Skin of body (tissue), 3 donors: ENCODE measurements at places on chromosomes 4 and X.

GRCh38 chrX:39893417-39894338, 204.1 kb downstream of the BCOR start:
- DNase-seq = no peak

DNA sequence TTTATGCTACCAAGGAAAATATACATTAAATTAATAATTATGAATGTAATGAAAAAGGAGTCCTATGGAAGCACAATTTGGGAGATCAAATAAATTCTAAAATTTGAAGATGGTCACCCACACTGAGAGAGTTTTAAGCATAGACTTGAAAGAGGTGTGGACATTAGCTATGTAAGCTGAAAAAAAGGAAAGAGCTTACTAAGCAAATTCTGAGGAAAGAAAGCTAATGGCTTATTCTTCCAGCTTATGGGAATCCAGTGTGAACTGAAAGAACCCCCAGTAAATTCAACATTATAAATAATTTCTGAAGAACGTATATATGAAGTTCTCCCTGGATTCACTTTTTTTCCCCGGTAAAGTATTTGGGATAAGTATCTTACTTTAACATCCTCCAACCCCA, 78.2 kb upstream of the GUCY1A1 start:
- DNase-seq = no peak

- DNase-seq = no peak
Observed at GRCh38 chr4:26061248-26061986, 147.4 kb downstream of the SMIM20 start.

- DNase-seq = no peak
Observed at GRCh38 chr4:40201898-40202297, 5.1 kb downstream of the RHOH start.

- DNase-seq = no peak
Observed at GRCh38 chrX:118631586-118631985, 95.8 kb upstream of the IL13RA1 start.

DNA sequence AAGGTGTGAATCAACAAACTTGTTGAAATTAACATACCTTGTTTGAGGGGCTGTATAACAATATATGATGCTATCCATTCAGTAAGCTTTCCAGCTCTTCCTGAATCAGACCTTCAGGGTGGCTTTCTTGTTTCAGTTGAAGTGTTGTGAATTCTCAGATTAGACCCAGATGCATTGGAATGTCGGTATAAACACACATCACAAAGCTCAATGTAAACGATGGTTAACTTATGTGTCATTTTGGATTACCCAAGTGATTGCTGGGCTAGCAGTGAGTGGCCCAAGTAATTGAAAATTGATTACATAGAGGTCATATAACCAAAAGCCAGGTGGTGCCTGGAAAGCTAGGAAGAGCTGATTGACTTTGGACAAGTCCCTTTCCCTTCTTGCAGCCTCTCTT, 115.0 kb downstream of the SHROOM4 start:
- no peak for DNase-seq

GRCh38 chr4:97252615-97253154, 890.6 kb downstream of the STPG2 start:
- no peak for DNase-seq

- no peak for DNase-seq
Observed at GRCh38 chrX:68930542-68931317, 101.9 kb downstream of the EFNB1 start.

GRCh38 chrX:151419782-151420181, 22.8 kb downstream of the VMA21 start:
- DNase-seq = no peak

DNA sequence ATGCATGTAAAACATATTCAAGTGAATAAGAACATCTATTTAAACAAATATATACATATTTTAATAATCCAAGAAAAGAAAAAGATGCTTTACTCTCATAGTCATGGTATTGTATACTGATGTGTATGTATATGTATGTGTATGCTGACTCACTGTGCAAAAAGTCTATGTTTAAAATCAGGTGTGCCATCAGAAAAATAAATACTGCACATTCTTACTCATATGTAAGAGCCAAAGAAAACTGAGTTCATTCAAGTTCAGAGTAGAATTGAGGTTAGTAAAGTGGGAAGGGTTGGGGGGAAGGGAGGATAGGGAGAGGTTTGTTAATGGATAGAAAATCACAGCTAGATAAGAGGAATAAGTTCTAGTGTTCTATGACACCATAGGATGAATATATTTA, 403.9 kb upstream of the SMIM31 start:
- DNase-seq = no peak

GRCh38 chr4:99679204-99679603, 21.6 kb upstream of the C4orf54 start:
- no peak for DNase-seq

GRCh38 chr4:26263165-26263564, 57.6 kb upstream of the RBPJ start:
- no peak for DNase-seq

DNA sequence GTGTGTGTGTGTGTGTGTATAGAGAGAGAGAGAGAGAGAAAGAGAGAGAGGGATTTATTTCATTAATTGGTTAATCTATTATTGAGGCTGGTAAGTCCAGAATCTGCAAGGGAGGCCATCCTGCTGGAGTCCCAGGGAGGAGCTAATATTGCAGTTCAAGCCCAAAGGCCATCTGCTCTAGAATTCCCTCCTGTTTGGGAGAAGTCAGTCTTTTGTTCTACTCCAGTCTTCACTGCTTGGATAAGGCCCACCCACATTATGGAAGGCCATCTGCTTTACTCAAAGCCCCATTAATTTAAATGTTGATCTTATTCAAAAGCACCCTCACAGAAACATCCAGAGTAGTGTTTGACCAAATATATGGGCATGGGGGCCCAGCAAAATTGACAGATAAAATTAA, 317.5 kb upstream of the RASGEF1B start:
- DNase-seq = no peak
